ENCODE measurements at places on chromosomes 3 and 15.
A peak's percentile ranks its signal among the peaks of the same experiment; 100 is the strongest.

- DNase-seq = no peak
These were observed 130.6 kb downstream of the STAG1 start for GRCh38 chr3:136621628-136622027.

GRCh38 chr15:90851940-90852339 is 16.4 kb upstream of the FURIN start:
- DNase-seq = peak; percentile 77

DNA sequence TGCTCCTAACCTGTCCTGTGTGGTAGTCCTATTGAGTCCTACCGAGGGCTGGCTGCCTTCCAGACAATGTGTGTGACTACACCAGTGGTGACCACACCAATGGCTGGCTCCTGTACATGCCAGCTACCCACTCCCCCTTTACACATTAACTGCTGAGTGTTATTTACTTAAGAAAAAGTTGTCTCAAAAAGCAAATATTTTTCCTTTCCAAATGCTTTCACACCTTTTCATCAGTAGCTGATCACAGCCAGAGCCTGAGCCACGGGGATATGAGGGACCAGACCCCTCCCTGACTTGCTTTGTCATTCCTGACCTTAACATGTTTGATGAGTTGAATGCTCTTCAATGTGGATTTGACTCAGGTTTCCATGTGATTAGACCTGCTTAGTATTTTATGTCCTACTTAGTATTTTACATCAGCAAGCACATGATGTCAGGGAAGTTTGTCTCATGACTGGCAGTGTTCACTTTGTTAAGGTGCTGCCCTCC is 29.6 kb upstream of the GREM1 start:
- no peak for DNase-seq

DNA sequence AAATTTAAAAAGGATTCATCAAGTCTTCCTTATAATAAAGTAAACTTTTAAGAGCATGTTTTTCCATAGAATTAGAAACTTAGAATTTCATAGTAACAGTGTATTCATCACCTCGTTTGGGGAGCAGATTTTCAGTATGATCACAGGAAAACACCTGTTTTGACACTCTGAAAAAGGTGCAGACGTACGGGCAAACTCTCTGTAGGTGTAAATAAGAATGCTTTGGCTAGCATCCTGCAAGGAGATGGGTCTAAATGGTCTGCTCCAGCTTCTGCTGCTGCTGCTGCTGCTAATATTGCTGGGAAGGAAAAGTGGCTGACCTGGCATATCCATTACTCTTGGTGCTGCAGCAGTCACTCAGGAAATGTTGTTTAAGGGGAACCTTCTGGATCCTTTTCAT is 66.0 kb downstream of the MBNL1 start:
- DNase-seq = no peak

GRCh38 chr3:78003090-78003489 is 963.2 kb downstream of the ROBO2 start:
- no peak for DNase-seq

- DNase-seq = no peak
These were observed 24.1 kb downstream of the POPDC2 start for GRCh38 chr3:119636249-119636648.

- no peak for DNase-seq
These were observed 10.0 kb downstream of the ABHD2 start for GRCh38 chr15:89098281-89098680.

DNA sequence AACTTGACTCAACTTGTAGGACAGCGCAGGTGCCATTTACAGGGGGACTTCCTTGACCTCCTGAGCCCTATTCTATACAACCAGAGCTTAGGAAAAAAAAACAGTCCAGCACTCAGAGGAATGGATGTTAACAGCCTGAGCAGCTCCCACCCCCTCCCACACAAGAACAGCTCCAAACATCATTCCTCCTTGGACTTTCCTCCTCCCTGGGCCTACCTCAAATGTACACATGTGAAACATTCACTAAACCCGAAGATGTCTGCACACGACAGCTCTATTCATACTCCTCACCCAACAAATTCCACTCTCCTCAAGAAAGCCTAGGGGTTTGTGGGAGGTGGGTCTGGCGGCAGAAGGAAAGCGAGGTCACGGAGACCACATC is 503 bp upstream of the ATRIP start:
- no peak for DNase-seq

DNA sequence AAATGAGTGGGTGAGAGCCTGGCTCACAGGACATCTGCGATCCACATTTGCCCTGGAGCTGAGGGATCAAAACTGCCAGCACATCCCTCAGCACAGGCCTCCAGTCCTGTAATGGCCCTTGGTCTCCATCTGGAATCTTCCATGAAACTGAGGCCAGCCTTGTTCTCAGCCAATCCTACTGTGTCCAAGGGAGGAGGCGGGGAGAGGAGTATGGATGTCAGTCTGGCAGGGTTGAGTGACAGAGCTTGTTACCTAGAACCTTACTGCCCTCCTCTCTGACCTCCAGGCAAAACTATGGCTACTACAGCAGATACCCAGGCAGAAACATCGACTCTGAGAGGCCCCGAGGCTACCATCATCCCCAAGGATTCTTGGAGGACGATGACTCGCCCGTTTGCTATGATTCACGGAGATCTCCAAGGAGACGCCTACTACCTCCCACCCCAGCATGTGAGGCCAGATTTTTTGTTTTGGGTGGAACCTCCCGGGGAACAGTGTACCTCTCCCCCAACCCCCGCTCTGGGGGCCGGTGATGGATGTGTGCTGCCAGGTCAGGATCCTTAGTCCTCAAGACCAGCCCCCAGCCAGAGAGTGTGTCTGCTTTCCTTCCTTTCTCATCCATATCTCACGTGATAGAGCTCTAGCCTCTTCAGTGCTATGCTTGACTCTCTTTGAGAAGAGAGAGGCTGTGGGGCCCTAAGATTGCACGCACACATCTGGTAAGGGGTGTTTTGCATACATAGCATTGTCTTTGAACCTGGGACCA is 41.3 kb downstream of the CHDH start:
- DNase-seq = no peak

DNA sequence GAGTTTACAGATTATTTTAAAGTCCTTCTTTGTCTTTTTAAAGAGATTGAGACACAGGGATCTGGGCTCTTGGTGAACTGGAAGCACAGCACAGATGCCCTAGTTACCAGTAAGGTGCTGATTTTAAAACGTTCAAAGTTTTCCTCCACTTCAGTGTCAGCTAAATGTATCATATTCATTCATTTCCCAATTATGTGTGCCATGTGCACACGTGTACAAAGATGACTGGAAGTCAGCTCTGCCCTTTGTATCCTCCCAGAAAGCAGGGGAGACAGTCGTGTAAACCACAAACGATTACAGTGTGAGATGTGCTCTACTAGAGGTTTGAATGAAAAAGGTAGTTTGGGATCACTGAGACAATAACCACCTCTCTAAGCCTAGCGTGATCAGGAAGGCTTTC is 730 bp downstream of the ZKSCAN7 start:
- no peak for DNase-seq

DNA sequence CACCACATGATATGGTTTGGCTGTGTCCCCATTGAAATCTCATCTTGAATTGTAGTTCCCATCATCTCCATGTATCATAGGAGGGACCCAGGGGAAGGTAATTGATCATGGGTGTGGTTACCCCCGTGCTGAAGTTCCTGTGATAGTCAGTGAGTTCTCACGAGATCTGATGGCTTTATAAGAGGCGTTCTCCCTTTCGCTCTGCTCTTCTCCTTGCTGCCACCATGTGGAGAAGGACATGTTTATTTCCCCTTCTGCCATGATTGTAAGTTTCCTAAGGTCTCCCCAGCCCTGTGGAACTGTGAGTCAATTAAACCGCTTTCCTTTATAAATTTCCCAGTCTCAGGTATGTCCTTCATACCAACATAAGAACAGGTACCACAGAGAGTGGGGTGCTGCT is 21.9 kb downstream of the OSTN start:
- no peak for DNase-seq

- DNase-seq = no peak
These were observed 43.6 kb upstream of the PLCL2 start for GRCh38 chr3:16841041-16841753.

All from T-helper 2 cell (primary cell).